ENCODE measurements at places on chromosomes 2 and 18.

GRCh38 chr2:195356026-195356425, 301.0 kb upstream of the SLC39A10 start:
- DNase-seq = no peak

GRCh38 chr2:28539118-28539541, 43.3 kb downstream of the PLB1 start:
- no peak for DNase-seq

- DNase-seq = no peak
These were observed 136.7 kb upstream of the CWC22 start for GRCh38 chr2:180143633-180144337.

DNA sequence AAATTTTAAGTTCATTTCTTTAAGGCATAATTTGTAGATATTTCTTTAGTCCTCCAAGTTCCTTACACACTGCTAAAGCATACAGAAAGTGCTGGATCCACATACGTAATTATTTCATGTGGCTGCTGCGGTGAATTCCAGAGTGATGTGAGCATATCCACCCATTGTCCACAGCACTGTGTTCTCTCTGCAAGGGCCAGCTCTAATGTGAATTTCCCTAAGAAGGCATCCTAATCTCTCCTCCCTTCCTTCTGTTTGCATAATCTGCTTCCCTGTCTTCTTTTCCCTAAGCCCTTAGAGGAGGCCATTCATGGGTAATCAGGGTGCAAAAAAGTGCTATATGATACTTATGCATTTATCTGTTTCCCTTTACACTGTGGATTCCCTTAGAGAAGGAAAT, 57.2 kb downstream of the COBLL1 start:
- DNase-seq = no peak

DNA sequence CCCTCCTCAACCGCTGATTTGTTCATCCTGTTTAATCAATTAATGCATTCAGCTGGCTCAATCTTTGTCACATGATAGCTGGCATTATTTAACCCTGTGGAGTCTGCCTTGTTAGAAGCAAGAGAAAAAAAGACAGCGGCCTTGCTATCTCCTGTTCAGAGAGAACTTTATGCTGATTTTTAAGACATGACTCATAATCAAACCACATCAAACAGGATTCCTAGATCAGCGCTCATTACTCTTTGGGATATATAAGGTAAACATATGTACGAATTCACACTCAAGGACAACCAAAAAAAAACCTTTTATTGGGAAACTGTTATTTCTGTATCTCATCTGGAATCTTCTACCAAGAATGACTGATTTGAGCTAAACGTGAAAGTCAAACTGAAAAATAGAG, 195.1 kb downstream of the C1D start:
- no peak for DNase-seq

DNA sequence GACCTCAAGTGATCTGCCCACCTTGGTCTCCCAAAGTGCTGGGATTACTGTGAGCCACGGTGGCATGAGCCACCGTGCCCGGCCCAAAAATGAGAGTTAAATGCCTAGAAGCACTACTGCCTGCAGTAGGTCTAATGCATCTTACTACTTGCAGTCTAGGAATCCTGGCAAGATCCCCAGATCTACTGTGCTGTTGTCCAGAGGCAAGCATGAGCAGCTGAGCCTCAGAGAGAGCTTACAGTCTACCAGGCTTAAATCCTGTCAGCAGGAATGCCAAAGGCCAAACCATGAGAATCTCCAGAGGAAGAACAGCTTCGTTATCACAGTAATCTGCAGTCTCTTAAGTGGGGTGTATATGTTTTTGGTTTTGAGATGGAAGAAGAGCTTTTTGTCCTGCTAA, 54.4 kb downstream of the XRCC5 start:
- DNase-seq = no peak

- no peak for DNase-seq
These were observed 68.1 kb downstream of the DNAJC10 start for GRCh38 chr2:182784058-182784706.

- no peak for DNase-seq
These were observed 114.5 kb upstream of the HNRNPA3 start for GRCh38 chr2:177098001-177098613.

DNA sequence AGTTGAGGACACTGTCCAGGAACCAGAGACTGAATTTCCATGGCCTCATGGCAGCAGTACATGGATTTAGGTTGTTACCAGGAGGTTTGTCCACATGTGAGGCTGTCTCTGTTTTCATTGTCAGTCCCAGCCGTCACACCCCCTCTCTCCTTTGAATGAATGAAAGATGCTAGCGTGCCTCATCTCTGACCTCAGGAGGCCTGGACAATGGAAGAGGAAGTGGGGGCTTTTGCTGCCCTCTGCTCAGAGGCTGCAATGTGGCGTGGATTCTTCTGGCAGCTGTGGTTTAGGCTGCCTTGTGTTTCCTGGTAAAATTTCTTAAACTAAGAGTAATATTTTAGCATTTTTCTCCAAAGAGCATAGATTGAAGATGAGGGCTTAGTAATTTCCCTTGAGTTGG, 47.5 kb downstream of the RAB31 start:
- no peak for DNase-seq

GRCh38 chr2:185472574-185472973, 266.0 kb upstream of the FSIP2 start:
- no peak for DNase-seq

Data from NCI-H1694 treated with DMSO at 0.1 percent for 48 hours (cell line).